Spinal cord (tissue), 10 donors: ENCODE measurements at places on chromosomes 2 and 18.

GRCh38 chr2:34102339-34102738 lies 503.2 kb upstream of the FAM98A start:
- no peak for DNase-seq

- DNase-seq: no peak
Measured at GRCh38 chr2:71839826-71840225, 307.8 kb downstream of the CYP26B1 start.

DNA sequence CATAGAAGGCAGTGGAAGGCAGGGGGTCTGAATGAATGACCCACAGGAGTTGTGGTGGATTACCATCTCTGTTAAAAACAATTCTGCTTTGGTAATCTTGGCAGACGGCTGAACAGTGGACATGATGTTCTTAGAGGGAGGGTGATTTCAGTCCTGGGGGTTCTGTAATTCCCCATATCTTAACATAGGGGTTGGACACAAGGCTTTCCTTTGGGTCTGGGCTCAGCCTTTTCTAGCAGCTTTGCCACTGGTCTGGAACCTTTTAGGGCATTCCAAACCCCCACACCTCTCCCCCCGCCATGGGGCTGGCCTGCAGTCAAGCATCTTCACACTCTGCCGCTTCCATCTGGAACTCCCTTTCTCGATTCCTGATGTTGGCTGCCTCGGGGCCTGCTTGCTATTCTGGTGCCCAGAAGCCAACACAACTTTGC lies 50.3 kb downstream of the RPL37A start:
- DNase-seq: no peak

- DNase-seq: peak; percentile 47
Measured at GRCh38 chr2:158998551-158999248, 30.3 kb downstream of the TANC1 start.

DNA sequence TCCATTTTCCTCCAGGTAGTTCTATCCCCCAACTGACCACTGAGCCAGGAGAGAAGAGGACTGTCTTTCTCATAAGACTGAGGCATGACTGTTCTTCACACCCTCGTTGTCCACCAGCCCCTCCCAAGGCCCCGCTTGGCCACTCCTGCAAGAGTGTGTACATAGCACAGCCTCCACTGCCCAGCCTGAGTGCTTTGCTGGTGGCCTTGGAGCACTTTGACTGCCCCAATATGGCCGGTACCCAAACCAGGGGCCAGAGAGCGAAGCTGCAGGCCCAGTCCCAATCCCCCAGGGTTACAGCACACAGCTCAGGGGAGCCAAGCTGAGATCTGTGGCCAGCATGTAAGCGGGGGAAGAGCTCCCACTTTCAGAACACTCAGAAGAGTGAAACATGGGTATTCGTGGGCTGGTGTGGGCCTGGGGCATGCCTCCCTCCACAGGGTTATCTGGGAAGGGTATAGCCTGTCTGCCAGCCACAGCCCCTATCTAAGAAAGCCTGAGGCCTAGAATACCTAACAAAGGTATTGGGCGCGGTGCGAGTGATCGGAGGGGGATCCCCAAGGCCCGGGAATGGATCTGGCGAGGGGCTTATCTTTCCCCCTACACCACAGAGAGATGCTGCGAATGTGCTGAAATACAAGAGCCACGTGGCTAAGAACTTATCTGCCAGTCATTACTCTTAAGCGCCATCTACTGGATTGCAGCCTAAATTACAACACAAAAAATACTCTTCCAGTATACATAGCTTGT lies 163.8 kb downstream of the WDPCP start:
- DNase-seq: no peak
